Upper lobe of right lung (tissue), 1 donor: ENCODE measurements at places on chromosomes 11 and 22. TPM values are rescaled to one million over a fixed set of nuclear protein-coding genes. Genes with fewer than 3 reads are reported as not detected.

The INS gene
- total RNA-seq: not detected

The FAM180B gene
- total RNA-seq: not detected

- peak; percentile 87 for DNase-seq
Observed at GRCh38 chr11:13277768-13278608, at the start of gene BMAL1. TSS of gene BMAL1 (plus strand) at chr11:13277790. CDS start at chr11:13354309, 76,519 bp downstream.

DNA sequence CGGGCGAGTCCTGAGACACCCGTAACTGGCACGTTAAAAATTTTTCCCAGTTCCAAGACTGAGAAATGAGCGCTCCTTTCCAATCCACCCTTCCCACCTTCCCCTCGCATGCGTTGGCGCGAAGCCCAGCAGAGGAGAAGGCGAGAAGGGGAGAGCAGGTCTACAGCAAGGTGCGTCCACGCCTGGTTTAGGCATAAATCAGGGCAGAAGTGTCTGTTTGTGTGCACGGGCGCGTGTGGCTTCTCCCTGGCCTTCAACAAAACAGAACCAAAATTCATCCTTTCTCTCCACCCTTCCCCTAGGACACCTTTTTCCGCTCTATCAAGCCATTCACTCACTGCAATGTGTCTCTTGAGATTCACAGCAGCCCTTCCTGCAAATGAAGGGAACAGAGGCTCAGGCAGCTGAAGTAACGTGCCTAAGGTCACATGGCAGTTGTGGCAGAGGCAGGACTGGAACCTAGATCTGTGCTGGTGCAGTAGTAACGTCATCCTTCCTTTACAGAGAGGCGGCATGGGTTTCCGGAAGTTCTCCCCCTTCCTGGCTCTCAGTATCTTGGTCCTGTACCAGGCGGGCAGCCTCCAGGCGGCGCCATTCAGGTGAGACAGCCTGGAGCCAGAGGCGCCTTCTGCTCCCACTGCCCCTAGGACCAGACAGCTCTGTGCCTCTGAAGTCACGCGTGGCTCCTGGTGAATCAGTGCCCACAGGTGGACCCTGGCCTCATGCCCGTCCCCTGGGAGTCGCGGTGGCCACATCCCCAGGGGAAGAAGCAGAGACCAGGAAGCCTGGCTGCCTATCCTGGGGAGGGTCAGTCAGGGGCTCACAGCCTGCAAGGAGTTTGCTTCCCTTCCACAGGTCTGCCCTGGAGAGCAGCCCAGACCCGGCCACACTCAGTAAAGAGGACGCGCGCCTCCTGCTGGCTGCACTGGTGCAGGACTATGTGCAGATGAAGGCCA is 1.1 kb downstream of the CALCB start:
- DNase-seq: peak; percentile 91

GRCh38 chr11:134504146-134504905 is 92.3 kb upstream of the B3GAT1 start:
- DNase-seq: peak; percentile 52

The VPREB1 gene
- total RNA-seq: not detected

GRCh38 chr11:12376259-12377081 is 901 bp upstream of the PARVA start:
- no peak for DNase-seq

The EWSR1 gene
- 149 TPM for total RNA-seq

- no peak for DNase-seq
Observed at GRCh38 chr11:103920933-103921332, 115.5 kb upstream of the DDI1 start.

GRCh38 chr22:49734882-49735281 is 92.8 kb downstream of the BRD1 start:
- peak; percentile 29 for DNase-seq

DNA sequence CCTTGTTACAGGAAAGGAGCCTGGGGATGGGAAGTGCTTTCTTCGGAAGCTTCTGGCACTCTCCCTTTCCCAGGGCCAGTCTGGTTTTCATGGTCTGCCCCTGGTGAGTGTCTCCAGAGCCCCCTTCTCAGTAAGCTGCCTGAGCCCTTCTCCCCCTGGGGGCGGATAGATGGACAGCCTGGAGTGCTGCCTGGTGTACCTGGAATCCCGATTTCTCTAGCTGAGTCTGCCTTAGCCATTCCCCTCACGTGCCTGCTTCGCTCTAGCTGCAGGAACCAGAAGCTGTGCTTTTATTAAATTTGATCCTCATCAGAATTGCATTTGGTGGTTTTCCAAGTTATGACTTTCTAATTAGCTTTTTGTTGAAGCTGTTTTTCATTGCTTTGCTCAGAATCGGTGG is 152.9 kb upstream of the NAV2 start:
- no peak for DNase-seq

The RASL10A gene
- total RNA-seq: 0.72 TPM

DNA sequence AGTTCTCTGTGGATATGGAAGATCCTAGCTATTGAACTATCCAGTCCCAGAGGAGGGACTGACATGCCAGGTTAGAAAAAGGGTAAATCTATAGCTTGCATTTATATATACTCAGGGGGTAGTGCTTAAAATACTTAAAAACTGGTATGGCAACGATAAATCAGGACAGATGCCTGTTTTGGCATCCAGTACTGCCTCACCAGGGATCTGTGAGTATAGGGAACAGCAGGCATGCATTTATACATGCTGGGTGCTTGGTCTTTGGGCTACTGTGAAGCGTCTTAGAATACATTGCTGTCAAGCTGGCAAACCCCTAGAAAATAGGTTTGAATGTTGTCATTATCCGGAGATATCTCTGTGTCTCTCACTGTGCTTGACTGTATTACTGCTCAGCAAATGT is 94.2 kb upstream of the DRD2 start:
- no peak for DNase-seq

DNA sequence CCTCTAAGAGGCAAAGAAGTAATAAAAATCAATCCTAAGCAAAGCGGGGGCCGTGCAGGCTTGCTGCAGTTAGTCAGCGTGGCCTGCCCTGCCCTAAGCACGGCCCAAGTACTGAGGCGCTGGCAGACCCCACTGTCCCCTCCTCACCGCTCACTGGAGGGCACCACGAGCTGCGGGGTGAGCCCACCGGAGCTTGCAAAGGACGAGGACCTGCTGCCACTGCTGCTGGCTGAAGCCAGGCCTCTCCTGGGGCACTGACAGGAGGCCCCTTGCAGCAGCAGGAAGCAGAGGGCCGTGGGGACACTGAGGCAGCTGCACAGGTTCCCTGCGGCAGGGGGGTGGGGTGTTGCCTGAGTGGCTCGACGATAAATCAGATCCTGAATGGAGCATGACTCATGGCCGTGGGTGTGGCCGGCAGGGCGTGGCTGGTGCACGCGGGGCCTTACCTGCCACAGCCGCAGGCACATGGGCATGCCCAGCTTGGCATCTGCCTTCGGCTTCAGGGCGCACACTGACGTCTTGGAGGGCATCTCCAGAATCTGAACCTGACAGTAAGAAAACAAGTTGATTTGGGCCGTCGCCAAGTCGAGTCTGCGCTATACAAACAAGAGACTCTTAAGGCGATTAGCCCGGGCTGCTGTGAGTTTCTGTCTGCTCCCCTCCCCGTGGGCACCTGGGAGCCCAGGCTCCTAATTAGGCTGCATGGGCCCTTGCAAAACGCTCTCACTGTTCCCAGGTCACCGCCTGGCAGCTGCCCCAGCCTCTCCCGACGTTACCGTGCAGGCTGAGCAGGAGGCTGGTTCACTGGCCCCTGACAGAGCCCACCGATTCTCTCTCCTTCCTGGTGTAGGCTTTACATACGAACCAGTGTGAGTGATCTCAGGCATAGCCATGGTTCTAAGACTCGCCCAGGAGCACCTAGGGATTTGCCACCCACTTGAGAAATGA is 45.9 kb downstream of the TBX1 start:
- peak; percentile 87 for DNase-seq

GRCh38 chr22:42366806-42367581 is 65.2 kb downstream of the NFAM1 start:
- no peak for DNase-seq
